ENCODE measurements at places on chromosomes 5 and 9.

DNA sequence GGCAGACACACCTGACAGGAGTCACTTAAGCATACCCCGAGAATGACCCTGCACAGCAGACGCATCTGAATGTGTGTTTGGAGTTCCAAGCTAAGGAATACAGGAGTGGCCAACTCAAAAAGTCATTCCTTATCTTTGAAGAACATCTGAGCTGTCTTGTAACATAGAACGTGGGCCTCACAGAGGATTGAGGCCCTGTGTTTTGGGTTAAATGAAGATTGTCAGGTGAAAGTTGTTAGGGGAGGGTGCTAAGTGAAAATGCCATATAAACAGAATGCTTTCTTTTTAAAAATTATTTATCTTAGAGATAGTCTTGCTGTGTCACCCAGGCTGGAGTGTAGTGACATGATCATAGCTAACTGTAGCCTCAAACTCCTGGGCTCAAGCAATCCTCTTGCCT lies 100.9 kb downstream of the PIK3R1 start:
- no peak for DNase-seq

DNA sequence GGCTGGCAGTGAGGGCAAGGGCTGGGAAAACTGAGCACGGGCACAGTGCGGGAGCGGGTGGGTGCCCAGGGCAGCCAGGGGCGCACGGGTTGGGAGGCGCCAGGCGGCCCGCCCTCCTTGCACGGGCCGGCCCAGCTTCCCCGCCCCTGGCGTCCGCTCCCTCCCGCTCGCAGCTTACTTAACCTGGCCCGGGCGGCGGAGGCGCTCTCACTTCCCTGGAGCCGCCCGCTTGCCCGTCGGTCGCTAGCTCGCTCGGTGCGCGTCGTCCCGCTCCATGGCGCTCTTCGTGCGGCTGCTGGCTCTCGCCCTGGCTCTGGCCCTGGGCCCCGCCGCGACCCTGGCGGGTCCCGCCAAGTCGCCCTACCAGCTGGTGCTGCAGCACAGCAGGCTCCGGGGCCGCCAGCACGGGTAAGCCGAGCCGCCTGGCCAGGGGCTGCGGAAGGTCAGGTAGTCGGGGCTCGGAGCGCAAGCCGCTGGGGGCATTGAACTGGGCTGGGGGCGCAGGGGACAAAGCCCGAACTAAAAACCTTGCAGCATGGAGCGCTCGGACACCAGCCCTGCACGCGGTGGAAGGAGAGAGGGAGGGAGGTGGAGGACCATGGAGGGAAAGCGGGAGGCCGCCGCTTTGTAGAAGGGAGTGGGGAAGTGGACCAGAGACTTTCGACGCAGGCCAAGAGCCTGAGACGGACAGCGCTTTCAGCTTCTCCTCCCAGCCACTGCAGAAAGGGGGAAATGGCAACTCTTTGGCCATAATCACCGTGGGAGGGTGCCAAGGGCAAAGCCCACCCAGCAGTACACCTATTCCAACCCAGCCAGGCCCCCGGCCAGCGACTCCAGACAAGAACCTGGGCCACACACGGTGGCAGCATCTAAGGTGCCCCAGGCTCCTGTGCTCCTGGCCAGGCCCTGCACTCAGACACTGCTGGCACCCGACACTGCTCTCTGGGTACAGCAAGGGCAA lies at the start of gene TGFBI:
TSS of gene TGFBI (plus strand) at position 207 of the 961 bp plus-strand sequence. CDS start at position 275, 68 bp downstream.
- DNase-seq = peak; percentile 52

- no peak for DNase-seq
Observed at GRCh38 chr9:112542593-112543292, 56.1 kb downstream of the KIAA1958 start.

GRCh38 chr9:20280330-20280729 lies 342.0 kb downstream of the MLLT3 start:
- DNase-seq = no peak

- no peak for DNase-seq
Observed at GRCh38 chr9:17166346-17166745, 31.5 kb downstream of the CNTLN start.

DNA sequence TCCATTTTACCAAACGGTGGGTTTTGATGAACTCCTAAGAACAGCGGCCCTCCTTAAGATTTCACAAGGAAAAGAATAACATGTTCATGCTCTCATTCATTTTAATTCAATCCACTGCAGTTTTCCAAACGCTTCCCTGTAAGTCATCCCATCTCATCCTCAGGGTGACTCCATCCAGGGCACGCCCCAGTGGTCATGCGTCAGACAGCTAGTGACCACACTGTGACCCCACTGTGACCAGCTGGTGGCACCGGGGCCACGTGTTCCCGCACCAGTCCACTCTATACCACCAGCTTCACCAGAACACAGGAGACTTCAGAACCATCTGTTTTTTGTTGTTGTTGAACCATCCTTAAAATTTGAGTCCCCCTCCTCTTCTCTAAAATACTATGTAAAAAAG lies 14.3 kb downstream of the ATPSCKMT start:
- peak; percentile 19 for DNase-seq

DNA sequence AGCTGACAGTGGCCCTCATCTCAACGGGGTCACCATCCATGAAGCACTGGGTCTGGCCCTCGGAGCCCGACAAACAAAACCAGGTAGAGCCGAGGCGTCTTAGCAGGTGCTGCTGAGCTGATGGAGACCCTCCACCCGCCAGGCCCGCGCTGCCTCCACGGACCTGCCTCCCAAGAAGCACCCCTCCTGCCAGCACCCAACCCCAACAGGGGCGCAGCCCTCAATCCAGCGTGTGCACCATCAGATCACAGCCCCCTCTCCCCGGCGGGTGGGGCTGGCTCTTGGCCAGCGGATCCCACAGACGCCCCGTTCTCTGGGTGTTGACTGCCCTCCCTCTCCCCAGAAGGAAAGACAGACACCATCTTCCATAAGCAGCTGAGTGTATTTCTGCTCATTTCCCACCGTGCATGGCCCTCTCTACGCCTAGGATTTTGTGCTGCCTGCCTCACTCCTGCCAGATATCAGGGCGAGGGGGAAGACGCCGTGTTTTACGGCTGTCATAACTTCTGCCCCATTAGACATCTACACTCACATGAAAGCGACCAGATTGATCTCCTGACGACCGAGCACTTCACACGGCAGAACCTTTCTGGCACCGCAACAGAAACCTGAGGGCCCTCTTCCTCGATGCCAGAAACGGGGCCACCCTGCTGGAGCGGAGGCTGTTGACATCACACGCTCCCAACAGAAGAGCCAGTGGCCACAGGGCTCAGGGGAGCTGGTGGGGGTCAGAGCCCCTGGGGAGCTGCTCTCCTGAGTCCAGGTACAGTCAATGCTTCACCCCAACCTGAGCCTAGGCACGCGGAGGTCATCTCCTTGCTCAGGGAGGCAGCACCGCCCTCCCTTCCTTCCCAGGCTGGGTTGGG lies 12.4 kb downstream of the NACC2 start:
- no peak for DNase-seq

DNA sequence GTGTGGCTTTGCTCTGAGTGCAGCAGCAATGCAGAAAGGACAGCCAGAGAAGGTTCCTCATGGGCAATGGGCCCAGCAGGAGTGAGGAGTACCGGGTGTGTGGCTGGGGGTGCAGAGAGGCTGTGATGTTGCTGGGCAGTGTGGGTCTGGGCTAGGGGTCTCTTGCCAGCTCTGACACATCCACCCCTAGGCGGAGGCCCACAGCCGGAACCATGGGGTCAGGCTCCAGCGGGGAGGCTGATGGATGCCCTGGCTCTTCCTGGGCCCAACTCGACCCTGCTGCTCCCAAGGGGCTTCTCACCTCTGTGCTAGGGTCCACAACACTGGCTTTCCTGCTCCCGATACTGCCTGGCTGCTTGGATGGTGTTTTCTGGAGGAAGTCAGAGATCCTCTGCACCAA lies 19.9 kb downstream of the TBC1D9B start:
- DNase-seq = no peak

DNA sequence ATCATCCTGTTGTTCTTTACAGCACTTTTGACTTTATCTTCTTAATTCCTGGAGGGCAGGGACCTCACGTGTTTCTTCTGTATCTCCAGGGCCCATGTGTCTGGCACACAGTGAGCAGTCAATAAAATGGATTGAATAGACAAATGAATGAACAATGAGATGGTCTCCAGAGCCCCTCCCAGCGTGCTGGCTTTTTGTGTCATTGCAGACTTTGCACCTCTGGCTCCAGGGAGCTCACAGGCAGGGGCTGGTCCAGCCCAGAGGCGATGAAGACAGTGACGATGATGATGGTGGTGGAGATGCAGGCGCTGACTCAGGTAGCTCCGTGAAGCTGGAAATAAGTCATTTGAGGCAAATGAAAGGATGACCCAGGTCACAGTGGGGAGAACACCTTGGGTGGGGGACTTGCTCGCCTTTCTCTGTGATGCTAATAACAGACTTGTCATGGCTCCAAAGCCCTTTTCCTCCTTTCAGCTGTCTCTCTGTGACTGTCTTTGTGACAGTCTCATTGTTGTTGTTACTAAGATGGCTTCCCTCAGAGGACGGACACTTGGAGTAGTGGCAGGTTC lies 30.4 kb upstream of the FABP6 start:
- DNase-seq = no peak

DNA sequence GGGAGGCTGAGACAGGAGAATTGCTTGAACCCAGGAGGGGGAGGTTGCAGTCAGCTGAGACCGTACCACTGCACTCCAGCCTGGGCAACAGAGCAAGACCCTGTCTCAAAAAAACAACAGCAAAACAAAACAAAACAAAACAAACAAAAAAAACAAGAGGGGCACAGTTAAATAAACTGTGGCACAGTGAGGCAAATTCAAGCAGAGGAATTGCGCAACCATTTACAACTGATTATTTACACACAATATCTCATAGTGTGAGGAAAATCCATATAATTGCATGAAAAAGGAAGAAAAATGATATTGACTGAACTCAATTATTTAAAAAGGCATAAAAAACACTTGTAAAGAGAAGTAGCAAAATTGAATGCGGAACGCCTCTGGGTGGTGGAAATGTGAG lies 161.5 kb downstream of the CRB2 start:
- DNase-seq = no peak

GRCh38 chr9:130276121-130276520 lies 10.6 kb downstream of the HMCN2 start:
- no peak for DNase-seq

DNA sequence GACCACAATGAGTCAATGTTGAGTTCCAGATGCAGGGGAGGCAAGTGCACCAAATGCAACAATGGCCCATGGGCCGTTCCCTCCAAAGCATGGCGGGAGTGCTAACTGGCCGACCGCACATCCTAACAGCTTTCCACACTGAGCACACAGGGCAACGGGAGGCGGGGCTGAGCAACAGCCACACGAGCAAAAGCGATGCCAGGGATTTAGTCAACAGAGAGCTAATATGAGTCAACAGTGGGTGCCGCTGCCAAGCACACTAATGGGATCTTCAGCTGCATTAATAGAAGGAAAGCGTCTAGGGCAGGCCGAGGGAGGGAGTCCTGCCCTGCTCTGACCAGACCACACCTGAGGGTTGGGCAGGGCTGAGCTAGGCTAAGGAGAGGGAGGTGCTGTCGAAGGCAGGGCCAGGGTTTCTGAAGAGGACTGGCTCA lies 4.6 kb downstream of the EPB41L4B start:
- DNase-seq = peak; percentile 85

DNA sequence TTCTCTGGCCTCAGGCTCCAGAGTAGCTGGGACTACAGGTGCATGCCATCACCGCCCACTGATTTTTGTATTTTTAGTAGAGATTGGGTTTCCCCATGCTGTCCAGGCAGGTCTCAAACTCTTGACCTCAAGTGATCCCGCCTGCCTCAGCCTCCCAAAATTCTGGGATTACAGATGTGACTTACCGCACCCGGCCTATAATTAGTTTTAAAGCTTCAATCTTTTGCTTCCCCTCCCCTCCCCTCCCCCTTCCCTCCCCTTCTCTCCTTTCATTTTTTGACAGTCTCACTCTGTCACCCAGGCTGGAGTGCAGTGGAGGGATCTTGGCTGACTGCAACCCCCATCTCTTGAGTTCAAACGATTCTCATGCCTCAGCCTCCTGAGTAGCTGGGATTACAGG lies 433.3 kb upstream of the EDIL3 start:
- DNase-seq = no peak

GRCh38 chr5:92676215-92677165 lies 904.5 kb downstream of the NR2F1-AS1 start:
- no peak for DNase-seq

DNA sequence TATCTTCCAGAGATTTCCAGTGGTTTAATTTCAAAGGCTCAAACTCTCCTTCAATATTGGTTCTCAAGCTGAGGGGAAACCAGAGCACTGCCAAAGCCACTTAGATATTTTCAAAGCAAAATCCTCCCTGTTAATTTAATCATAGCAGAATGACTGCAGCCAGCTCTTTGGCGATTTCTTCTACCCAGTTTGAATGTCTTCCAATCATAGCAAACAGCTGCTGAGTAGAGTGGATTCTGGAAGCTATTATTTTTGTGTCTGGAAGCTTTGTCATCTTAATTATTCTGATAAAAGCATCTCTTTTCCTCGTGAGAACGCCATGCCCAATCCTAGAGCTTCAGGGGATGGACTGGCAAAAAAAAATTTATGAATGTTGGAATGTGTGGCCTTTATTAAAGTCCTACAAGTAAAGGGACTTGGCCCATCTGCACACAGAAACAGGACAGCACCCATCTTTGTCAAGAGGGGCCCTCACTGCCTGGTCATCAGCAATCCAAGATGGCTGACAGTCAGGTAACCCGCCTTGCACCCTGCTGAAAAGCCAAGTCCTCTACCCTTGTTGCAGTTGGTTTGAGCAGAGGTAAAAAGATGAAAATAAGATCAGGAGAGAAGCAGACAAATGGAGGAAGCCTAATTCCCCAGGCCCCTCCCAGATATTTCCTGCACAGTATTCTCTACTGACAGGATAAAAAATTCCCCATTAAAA lies 125.1 kb downstream of the SUSD1 start:
- DNase-seq = peak; percentile 76

- no peak for DNase-seq
Observed at GRCh38 chr9:135914921-135915320, 7.6 kb upstream of the CAMSAP1 start.

GRCh38 chr5:15757619-15758018 lies 257.6 kb downstream of the FBXL7 start:
- no peak for DNase-seq

DNA sequence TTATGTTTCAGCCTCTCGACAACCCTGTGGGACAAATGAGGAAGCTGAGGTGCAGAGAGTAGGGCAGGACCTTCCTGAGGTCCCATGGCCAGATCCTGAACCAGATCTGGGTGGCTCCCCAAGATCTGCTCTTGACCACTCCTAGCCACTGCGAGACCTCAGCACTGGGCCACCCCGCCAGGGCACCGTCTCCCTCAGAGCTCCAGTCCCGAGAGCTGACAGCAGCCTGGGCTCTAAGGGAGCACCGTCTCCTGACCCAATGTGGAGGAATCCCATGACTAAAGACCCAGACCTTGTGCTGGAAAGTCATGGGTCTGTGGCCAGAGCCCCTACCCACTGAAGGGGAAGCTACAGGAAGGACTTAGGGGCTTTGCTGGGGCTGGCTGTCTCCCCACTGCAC lies 4.5 kb upstream of the LMX1B start:
- no peak for DNase-seq

DNA sequence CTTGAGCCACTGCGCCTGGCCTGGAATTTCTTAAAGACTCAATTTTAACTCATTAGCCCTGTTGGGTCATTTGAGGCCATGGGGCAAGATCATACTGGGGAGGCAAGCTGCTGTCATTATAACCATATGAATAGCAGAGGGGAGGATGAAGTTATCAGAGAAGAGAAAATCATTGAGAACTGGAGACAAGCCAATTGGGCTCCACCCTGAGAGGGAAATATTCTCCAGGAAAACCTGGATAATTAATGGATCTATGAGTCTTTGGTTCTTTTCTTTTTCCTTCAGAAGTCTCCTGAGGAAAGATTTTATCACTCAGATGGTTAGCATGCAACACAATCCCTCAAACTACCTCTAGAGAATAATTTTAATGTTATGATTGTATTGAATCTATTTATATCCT lies 569.6 kb upstream of the TUSC1 start:
- no peak for DNase-seq

GRCh38 chr9:106954558-106954957 lies 91.6 kb downstream of the ZNF462 start:
- no peak for DNase-seq
